ENCODE measurements at places on chromosomes 16 and 17. TPM values are rescaled to one million over a fixed set of nuclear protein-coding genes. Genes with fewer than 3 reads are reported as not detected.

RBFOX1 gene
- not detected for total RNA-seq

ERBB2 gene
- total RNA-seq = 40.3 TPM

PROCA1 gene
- total RNA-seq = under 0.01 TPM

CPHXL gene
- not detected for total RNA-seq

AOC2 gene
- total RNA-seq = 0.68 TPM

PYCARD gene
- total RNA-seq = 92.7 TPM

NPIPB2 gene
- 3.4 TPM for total RNA-seq

MYADML2 gene
- not detected for total RNA-seq

GCGR gene
- not detected for total RNA-seq

AIPL1 gene
- not detected for total RNA-seq

KRTAP4-5 gene
- total RNA-seq = not detected

MYH3 gene
- total RNA-seq = 0.68 TPM

NOTUM gene
- total RNA-seq = not detected

TBC1D26 gene
- under 0.01 TPM for total RNA-seq
